MCF 10A (cell line): ENCODE measurements at places on chromosomes 6 and 20.

DNA sequence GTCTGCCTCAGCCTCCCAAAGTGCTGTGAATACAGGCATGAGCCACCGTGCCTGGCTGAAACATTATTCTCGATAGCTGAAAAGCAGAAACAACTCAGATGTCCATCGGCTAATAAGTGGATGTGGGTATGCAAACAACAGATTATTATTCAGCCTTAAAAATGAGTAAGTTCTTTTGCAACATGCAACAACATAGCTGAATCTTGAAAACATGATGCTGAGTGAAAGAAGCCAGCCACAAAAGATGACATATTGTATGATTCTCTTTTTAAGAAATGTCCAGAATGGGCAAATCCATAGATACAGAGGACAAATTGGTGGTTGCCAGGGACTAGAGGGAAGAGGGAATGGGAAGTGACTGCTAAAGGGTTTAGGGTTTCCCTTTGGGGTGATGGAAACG lies 61.7 kb downstream of the RIOK1 start:
- no peaks in the 10 kb centered on the region for H3K36me3 ChIP-seq
- peaks cover 11% of the 10 kb centered on the region for H3K4me1 ChIP-seq
- no peak overlapping the region for H3K27ac ChIP-seq
- no peaks in the 10 kb centered on the region for H3K27me3 ChIP-seq

DNA sequence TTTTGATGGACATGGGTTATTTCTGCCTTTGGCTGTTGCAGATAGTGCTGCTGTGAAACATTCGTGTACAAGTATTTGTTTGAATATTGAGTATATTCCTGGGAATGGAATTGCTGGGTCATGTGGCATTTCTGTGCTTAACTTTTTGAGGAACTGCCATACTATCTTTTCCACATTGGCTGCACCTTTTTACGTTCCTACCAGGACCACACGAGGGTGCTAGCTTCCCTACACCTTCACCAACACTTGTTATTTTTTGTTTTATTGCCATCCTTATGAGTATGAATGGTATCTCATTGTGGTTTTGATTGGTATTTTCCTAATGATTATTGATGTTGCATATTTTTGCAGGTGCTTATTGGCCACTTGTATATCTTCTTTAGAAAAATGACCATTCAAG lies 47.8 kb upstream of the PLCG1 start:
- no peak overlapping the region for H3K27ac ChIP-seq
- peaks cover 96% of the 10 kb centered on the region for H3K36me3 ChIP-seq
- H3K4me3 ChIP-seq: no peak overlapping the region

DNA sequence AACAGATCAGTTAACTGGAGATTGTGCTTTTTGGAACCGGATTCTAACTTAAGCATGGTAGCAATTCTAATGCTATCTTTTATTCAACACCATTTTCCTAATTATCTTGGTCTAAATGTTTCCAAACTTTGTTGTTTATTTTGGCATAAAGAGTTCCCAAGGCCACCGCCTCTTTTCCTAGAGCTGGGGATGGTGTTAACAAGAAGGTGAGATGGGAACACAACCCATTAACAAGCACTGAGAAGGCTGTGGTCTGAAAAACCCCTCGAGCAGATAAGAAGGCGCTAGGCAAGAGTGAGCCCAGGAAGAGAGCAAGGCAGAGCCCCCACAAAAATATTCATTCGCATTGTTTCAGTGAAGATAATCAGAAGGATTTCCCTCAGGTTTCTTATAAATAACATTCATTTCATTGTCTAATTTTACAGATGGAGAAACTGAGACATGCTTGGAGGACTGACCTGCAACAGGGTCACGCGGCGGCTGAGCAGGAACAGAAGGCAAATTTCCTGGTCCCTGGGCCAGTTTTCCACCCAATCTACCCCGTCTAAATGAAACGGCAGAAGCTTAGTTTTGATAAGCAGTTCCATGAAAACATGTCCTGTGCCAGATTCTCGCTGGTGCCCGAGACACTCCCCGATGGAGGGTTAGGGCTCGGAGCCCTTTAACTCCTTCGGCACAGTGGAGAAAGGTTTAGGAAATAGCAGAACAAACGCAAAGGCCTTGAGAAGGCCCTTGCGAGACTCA lies 155.6 kb downstream of the FOXC1 start:
- peaks cover 27% of the 10 kb centered on the region for H3K4me1 ChIP-seq
- no peak overlapping the region for H3K4me3 ChIP-seq
- H3K27ac ChIP-seq: no peak overlapping the region
- H3K36me3 ChIP-seq: peaks cover 14% of the 10 kb centered on the region

DNA sequence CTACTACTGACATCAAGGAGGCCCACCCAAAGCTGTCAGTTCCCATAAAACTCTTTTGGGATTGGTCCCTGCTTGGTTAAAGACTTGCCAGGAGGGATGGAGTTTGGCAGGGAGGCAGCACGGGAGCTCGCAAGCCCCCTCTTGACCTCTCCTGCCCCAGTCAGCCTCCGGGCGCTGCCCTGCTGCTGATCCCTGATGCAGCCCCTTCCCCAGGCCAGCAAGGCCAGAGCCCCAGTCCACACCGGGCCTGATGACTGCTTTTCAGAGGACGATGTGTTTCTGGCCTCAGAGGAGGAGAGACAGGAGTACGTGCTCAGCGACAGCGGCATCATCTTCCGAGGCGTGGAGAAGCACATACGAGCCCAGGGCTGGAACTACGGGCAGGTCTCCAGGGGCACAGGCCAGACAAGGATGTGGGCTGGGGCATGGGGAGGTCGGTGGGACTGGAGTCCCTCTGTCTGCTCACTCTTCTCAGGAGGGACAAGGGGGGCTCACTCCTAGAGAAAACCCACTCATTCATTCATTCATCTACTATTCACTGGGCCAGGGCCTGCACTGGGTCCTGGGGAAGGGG lies 15.6 kb downstream of the TGM6 start:
- no peaks in the 10 kb centered on the region for H3K27me3 ChIP-seq
- no peak for DNase-seq
- no peak overlapping the region for H3K4me3 ChIP-seq
- no peaks in the 10 kb centered on the region for H3K4me1 ChIP-seq

- no peak overlapping the region for H3K27ac ChIP-seq
- H3K4me1 ChIP-seq: no peaks in the 10 kb centered on the region
- H3K36me3 ChIP-seq: no peaks in the 10 kb centered on the region
- peaks cover 10% of the 10 kb centered on the region for H3K27me3 ChIP-seq
- DNase-seq: no peak
These were observed 37.2 kb downstream of the TMEM14A start for GRCh38 chr6:52707963-52708680.

DNA sequence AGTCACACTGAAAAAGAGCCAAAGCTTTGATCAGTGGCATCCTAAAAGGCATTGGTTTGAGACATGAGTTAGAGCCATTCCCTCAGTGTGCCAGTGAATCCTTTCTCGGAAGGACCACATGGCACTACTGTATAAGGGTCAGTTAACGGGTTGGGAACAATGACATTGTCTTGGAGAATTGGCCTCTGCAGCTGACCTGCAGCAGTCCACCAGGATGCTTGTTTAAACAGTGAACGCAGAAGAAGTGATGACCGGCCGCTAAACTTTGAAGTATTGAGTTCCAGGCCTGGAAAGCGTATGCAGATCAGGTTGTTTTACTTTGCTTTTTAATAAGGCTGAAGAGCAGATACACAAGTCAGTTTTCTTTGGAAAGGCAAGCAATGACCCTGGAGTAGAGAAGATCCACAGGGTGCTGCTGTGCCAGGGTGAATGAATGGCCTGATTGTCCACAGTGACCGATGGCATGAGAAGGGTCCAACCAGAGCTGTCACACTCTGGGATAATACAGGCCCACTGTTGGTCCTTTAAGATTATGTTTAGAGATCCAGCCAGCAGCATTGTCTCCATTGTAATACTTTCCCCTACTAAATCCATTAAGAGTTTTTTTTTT lies 57.8 kb downstream of the GMPR start:
- no peak overlapping the region for H3K27ac ChIP-seq
- no peaks in the 10 kb centered on the region for H3K27me3 ChIP-seq
- H3K36me3 ChIP-seq: peaks cover 7% of the 10 kb centered on the region
- DNase-seq: no peak
- H3K4me3 ChIP-seq: no peak overlapping the region
- no peaks in the 10 kb centered on the region for H3K4me1 ChIP-seq

DNA sequence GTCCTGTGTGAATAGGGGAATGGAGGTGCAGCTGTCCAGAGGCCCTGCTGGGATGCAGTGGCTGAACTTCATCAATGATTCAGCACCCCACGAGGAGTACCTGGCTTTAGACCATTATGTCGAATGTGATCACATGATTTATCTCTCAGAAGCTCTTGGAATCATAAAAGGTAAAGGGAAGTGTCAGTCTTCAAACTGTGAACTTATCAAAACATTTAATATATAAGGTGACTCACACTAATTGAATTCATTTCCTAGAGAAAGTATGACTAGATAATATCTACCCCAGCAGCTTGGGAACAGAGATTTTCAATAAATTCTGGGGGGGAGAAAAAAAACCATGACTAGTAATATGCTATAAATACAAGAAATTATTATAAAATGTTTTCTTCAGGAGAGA lies 29.5 kb downstream of the ALDH8A1 start:
- H3K27ac ChIP-seq: no peak overlapping the region
- H3K4me3 ChIP-seq: no peak overlapping the region
- peaks cover 6% of the 10 kb centered on the region for H3K4me1 ChIP-seq
- peak; percentile 11 for DNase-seq
- no peaks in the 10 kb centered on the region for H3K27me3 ChIP-seq
- H3K36me3 ChIP-seq: peaks cover 5% of the 10 kb centered on the region
